ENCODE measurements at places on chromosomes 4 and X.

DNA sequence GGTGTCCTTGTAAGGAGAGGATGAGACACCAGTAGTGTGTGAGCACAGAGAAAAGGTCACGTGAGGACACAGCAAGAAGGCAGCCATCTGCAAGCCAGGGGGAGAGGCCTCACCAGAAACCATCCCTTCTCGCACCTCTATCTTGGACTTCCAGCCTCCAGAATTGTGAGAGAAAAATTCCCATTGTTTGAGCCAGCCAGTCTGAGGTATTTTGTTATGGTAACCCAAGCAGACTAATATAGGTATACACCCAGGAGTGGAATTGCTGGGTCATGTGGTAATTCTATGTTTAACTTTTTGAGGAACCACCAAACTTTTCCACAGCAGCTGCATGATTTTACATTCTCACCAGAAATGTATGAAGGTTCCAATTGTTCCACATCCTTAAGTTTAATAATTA, 25.6 kb downstream of the ZDHHC9 start:
- H3K36me3 ChIP-seq = no peaks in the 10 kb centered on the region
- no peak for DNase-seq
- H3K4me1 ChIP-seq = no peaks in the 10 kb centered on the region

GRCh38 chrX:98523521-98523920, 1639.8 kb downstream of the RPA4 start:
- no peak overlapping the region for H3K4me3 ChIP-seq
- H3K36me3 ChIP-seq = no peaks in the 10 kb centered on the region
- no peaks in the 10 kb centered on the region for H3K4me1 ChIP-seq
- H3K27me3 ChIP-seq = no peaks in the 10 kb centered on the region
- DNase-seq = no peak

- H3K4me1 ChIP-seq = peaks cover 24% of the 10 kb centered on the region
- DNase-seq = peak; percentile 40
- H3K4me3 ChIP-seq = peak overlapping the region; percentile 97
- H3K27me3 ChIP-seq = no peaks in the 10 kb centered on the region
These were observed 990 bp downstream of the HNRNPD start for GRCh38 chr4:82372517-82373485.

DNA sequence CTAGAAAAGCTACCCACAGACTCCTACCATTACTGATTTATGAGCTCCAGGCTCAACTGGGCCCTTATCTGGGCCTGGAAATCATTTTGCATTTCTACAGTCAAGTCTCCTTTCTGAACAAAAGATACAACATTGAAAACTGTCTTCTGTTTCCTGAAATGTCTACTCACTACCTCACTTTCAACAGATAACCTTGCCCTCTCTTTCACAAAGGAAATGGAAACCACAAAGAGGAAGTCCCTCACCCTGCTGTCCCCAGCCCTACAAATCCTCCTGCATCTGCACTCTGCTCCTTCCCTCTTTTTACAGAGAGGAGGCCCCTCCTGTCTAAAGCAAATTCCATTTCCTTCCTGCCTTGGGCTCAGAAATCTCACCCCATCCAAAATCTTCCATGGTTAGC, 24.8 kb upstream of the CYBB start:
- no peak for DNase-seq
- H3K27me3 ChIP-seq = no peaks in the 10 kb centered on the region
- H3K4me3 ChIP-seq = no peak overlapping the region
- peak overlapping the region; percentile 45 for H3K27ac ChIP-seq
- H3K4me1 ChIP-seq = peaks cover 39% of the 10 kb centered on the region

GRCh38 chrX:125544031-125544660, 224.5 kb downstream of the TEX13C start:
- no peaks in the 10 kb centered on the region for H3K4me1 ChIP-seq
- no peaks in the 10 kb centered on the region for H3K27me3 ChIP-seq
- no peak overlapping the region for H3K27ac ChIP-seq
- H3K36me3 ChIP-seq = no peaks in the 10 kb centered on the region
- DNase-seq = no peak

GRCh38 chrX:66163849-66164411, at the start of gene HEPH:
TSS of gene HEPH (plus strand) at chrX:66164247. CDS start at chrX:66170571, 6,324 bp downstream.
- H3K27ac ChIP-seq = no peak within 1 kb of the TSS
- H3K36me3 ChIP-seq = no peaks in the 10 kb centered on the region
- H3K4me3 ChIP-seq = no peak within 1 kb of the TSS

DNA sequence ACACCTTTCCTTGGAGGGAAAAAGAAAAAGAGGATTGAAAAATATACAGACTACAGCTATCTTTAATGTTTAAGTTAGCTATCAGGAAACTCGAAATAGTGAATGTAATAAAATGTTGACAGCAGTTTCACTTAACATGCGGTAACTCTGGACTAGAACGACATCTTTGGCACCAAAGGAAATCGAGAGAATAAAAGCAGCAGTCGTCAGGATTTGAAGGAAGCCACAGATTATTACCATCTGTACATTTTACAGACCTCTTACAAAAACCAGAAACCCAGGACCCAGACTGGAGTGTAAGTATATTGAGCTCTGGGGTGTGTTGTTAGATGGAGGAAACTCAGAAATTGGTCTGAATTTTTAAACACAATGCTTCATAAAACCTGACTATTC, 51.6 kb upstream of the STOX2 start:
- no peaks in the 10 kb centered on the region for H3K4me1 ChIP-seq
- no peak overlapping the region for H3K27ac ChIP-seq
- no peak overlapping the region for H3K4me3 ChIP-seq
- no peaks in the 10 kb centered on the region for H3K36me3 ChIP-seq
